ENCODE measurements at places on chromosomes 3 and 15.

GRCh38 chr3:79314544-79314943, 453.3 kb downstream of the ROBO1 start:
- DNase-seq: no peak

DNA sequence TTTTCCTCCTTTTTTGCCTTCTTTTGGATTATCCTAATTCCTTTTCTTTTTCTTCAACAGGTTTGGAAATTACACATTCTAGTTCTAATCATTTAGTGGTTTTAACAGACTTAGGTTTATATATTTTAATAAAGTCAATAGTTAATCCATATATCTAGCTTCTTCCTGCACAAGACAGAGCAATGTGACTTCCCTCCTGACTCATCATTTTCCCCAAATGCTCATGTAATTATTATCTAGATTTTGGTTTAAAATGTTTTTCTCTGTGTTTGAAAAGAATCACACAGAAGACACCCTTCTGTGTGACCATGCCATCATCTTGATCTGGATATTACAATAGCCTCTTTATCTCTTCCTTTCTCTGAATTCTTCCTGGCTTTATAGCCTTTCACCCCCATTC, 28.6 kb upstream of the SSR3 start:
- DNase-seq: no peak

- no peak for DNase-seq
Observed at GRCh38 chr3:152155246-152156020, 113.3 kb upstream of the MBNL1 start.

DNA sequence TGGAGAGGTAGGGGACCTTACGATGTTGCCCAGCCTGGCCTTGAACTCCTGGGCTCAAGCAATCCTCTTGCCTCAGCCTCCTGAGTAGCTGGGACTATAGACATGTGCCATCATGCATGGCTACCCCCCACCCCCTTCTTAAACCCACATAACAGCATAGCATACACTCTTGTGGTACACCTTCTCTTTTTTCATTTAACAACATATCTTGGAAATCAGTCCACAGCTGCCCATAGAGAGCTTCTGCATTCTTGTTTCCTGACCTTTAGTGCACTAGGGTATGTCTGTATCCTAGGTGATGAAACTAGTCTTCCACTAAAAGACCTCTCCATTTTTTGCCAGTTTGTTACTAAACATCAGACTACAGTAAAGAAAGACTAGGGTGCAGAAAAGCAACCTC, 33.0 kb downstream of the SLC28A1 start:
- no peak for DNase-seq

- no peak for DNase-seq
Observed at GRCh38 chr3:172711454-172711795, 558 bp upstream of the NCEH1 start.

- DNase-seq: no peak
Observed at GRCh38 chr3:72436863-72437592, 411.2 kb downstream of the SHQ1 start.

DNA sequence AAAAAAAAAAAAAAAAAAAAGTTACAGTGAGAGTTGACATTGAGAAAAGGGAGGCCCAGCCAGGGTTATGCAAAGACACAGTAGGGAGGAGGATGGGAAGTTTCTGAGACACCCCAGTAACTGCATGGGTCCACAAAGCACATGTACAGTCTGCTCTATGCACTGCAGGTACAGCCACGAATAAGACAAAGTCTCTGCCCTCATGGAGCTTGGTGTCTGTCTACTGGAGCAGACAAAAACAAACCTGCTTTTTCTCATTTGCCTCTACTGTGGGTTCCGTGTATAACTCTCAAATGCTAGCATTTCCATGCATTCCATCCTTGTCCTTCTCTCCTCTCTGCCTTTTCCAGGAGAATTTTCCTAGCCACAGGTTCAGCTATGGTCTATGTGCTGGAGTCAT, 107.4 kb downstream of the UBE3A start:
- DNase-seq: no peak

- peak; percentile 54 for DNase-seq
Observed at GRCh38 chr3:59212128-59212779, 162.4 kb upstream of the CFAP20DC start.

DNA sequence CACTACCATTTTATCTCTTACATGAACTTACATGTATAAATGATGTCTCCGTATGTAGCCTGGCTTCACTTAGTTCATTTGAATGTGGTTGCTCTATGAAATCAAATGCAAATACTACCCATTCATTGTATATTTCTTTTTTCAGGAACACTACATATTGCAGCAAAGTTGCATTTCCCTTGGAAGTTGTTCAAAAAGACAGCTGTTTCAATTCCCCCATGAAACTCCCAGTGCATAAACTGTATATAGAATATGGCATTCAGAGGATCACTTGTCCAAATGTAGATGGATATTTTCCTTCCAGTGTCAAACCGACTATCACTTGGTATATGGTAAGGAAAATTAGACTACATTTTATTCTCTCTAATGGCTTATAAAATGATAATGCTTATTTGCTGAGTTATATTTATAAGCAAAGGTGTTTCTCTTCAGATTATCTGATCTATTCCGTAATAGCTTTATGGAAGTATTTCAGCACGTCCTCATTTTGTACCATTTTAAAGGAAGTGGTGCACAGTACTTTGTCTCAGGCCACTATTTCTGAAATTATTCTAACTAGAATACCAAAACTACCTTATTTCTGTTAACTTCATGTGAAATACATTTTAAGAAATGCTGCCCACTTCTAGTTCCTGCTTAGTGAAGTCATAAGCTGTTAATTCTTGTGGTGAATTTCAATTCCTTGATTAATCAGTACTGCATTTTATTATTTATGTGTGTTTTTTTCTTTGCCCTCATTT, 95.1 kb downstream of the IL1RAP start:
- no peak for DNase-seq

DNA sequence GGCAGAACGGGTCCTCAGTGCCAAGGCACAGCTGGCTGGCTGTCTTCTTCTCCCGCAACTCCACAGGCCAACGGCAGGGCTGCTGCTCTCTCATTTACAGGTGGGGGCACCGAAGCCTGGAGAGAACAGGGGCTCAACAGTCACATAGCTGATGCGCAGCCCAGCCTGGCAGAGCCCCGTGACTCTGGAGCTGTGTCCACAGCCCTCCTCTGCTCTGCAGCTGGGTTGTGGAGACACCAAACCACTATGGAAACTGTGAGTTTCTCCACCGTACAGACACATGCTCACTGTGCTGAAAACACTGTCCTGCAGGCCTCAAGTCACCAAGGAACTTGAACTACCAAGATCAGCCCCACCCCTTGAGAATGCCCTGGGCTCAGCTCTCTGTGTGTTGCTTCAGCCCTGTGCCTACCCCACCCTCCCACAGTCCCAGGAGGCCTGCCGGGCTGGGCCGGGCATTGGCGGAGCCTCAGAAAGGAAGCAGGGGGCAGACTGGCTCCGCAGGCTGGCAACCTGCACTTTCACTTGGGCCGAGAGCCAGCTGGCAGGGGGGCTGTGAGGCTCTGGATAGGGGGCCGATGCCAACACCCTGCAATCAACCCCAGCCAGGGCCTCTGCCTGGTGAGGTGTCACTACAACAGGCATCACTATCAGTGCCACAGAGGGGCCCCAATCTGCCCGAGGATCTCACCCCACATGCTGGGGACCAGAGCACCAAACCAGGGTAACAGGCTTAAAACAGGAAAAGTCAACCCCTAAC, 113.7 kb upstream of the RPL32 start:
- DNase-seq: no peak

- DNase-seq: peak; percentile 68
Observed at GRCh38 chr15:65981837-65982626, 112.7 kb downstream of the RAB11A start.

- no peak for DNase-seq
Observed at GRCh38 chr15:81297147-81297572, 26.8 kb downstream of the STARD5 start.

DNA sequence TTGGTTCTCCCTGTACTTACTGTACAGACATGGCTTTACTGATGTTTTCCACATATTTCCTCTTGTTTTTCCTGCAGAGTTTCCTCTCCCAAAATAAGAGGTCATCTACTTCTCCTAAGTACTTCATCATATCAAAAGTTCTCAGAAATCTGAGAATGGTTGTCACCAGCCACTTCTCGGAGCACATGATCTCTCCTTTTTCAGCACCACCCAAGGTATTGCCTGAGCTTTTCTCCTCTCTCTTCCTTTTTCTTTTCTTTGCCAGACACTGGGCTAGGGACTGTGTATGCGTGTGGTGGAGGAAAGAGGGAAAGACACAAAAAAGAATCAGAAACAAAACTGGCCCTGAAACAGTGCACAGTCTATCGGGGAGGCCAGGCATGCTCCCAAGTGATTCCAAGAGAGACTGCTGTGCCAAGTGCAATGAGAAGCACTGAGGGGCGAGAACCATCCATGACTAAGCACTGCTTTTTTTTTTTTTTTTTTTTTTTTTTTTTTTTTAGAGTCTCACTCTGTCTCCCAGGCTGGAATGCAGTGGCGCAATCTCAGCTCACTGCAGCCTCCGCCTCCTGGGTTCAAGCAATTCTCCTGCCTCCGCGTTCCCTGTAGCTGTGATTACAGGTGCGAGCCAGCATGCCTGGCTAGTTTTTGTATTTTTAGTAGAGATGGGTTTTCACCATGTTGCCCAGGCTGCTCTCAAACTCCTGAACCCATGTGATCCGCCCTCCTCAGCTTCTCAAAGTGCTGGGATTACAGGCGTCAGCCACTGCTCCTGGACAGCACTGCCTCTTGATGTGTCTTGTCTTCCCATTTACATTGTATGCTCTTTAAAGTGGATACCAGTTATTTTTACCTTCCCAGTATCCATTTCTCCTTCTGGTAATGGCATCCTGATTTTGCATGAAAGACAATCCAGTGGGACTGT, 194.0 kb upstream of the FEZF2 start:
- DNase-seq: no peak

DNA sequence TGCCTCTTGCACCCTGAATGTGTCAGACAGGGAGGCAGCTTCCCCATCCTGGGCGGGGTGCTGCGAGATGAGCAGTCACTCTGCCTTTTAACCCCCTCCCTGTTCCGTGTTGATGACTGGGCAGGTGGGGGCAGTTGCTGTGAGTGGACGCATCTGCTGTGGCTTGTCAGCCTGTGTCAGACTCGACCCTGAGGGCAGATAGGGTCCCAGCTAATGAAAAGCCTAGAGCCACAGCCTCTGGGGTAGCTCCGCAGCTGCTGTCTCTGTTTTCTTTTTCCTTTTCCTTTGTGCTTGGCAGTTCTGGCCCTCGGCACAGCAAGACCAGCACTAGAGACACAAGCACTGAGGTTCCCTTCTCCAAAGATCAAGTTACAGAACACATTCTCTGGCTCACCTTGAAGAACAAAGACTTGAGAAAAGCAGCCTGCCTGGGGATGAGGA, 43.0 kb upstream of the GLCE start:
- peak; percentile 67 for DNase-seq

GRCh38 chr15:66662522-66662921, 39.5 kb upstream of the SMAD6 start:
- DNase-seq: no peak

- DNase-seq: no peak
Observed at GRCh38 chr15:91694831-91695210, 158.7 kb upstream of the SLCO3A1 start.

DNA sequence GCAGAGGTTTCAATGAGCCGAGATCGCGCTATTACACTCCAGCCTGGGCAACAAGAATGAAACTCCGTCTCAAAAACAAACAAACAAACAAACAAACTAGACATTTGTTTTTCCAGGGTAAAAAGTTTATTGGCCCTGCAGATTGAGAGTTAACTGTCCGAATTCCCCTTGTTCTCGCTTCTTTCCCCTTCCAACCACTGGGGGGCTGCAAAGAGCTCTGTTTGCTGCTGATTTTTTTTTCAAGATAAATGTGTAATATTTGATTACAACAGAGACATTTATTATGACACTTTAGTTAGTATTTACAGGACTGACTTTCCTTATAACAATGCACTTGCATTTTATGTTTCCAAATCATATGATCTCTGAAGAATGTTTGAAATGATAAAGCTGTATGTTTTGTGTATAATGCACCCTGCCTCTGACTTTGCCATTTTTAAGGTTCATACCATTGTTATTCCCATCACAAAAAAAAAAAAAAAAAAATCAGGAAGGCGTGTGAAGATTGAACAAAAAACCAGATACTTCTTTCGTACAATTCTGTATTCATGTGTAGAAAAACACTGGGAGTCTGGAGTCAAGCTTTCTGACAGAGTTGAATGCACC, 2.8 kb downstream of the CLSTN2 start:
- DNase-seq: peak; percentile 65

Measured in retina (tissue), 1 donor.